ENCODE measurements at places on chromosomes 16 and 17. TPM values are rescaled to one million over a fixed set of nuclear protein-coding genes. Genes with fewer than 3 reads are reported as not detected.

- no peaks in the 10 kb centered on the region for H3K36me3 ChIP-seq
- no peak overlapping the region for H3K27ac ChIP-seq
- no peak overlapping the region for H3K4me3 ChIP-seq
Measured at GRCh38 chr16:3252967-3253366, 3.5 kb downstream of the MEFV start.

DNA sequence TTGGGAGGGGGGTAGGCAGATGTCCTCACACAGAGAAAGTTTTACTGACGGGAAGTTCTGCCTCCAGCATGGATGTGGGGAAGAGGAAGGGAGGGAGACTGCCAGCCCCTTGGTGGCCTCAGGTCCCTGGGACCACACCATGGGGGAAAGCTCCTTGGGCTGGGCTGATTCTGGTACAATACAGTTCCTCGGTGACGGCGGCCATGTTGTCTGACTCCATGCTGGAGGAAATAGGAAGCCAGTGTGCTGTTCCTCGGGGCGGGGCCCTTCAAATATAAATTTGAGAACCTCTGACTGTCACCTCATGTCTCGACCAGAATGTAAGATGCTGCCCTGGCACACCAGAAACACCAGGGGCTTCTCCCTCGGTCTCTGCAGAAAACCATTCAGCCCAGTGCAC is 66.8 kb downstream of the CNGB1 start:
- no peak overlapping the region for H3K27ac ChIP-seq
- no peaks in the 10 kb centered on the region for H3K27me3 ChIP-seq
- no peak for DNase-seq
- no peaks in the 10 kb centered on the region for H3K36me3 ChIP-seq
- H3K4me3 ChIP-seq, result no peak overlapping the region
- no peaks in the 10 kb centered on the region for H3K4me1 ChIP-seq

- H3K4me1 ChIP-seq, result no peaks in the 10 kb centered on the region
- H3K27me3 ChIP-seq, result no peaks in the 10 kb centered on the region
- no peaks in the 10 kb centered on the region for H3K36me3 ChIP-seq
- peak overlapping the region; percentile 89 for H3K27ac ChIP-seq
- DNase-seq, result peak; percentile 96
Measured at GRCh38 chr16:27202923-27203506, 311 bp upstream of the KDM8 start.

DNA sequence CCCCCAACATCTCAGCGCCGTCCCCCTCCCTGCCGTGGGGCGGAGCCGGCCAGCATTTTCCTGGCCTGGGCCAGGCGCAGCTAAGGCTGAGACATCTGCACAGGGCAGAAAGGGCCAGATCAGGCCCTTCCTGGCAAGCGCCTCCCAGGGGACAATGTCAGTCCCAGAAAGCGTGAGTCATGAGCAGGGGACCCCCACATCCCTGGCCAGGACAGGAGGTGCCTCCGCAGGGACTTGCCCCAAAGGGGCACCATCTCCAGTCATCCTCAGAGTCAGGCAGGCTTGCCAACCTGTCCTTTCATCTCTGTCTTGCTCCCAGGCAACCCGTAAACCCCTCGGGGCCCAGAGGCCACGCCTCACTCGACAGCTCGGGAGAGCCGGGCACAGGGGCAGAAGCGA is 43.2 kb downstream of the SOCS1 start:
- no peak for DNase-seq
- no peaks in the 10 kb centered on the region for H3K4me1 ChIP-seq
- H3K36me3 ChIP-seq, result no peaks in the 10 kb centered on the region
- no peaks in the 10 kb centered on the region for H3K27me3 ChIP-seq

- H3K36me3 ChIP-seq, result no peaks in the 10 kb centered on the region
- no peaks in the 10 kb centered on the region for H3K4me1 ChIP-seq
- H3K27ac ChIP-seq, result no peak overlapping the region
- no peak for DNase-seq
- no peak overlapping the region for H3K4me3 ChIP-seq
- no peaks in the 10 kb centered on the region for H3K27me3 ChIP-seq
Measured at GRCh38 chr17:72882426-72882825, 210.1 kb downstream of the SLC39A11 start.

DNA sequence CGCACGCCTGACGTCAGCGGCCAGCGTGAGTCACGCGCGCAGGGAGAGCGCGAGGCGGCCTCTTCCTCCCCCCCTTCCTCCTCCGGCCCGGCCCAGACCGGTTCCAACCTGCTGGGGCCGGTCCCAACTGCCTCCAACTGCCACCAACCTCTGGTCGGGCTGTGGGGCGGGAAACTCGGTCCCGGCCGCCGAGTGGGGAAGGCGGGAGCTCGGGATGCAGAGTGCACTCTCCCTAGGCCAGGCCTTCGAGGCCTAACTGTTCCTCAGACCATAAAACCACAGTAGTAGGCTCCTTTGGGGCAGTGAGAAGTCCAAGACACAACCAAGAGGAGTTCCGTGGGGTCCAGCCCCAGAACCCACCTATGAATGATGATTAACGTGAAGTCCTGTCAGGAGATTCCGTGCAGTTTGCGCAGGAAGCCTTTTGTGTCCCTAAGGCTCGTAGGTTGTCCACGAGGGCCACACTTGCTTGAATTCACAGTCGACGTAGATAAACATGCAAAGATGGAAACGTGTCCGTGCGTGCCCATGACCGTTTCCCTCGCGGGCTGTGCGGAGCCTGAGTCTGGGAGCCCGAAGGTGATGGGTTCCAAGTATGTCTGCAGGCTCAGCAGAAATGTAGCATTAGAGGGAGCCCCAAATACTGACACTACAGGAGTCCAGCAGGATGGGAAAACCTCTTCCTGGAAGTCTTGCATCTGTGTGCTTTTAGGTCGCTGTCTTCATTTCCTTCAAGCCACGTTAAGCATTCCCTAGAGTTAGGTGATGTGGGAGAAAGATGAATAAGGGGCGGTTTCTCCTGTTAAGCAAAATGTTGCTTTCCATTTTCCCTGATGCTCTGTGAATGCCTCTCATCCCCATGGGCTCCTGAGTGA is 647 bp downstream of the UNK start:
- H3K27me3 ChIP-seq, result no peaks in the 10 kb centered on the region
- no peaks in the 10 kb centered on the region for H3K36me3 ChIP-seq
- peak overlapping the region; percentile 63 for H3K4me3 ChIP-seq
- peak; percentile 96 for DNase-seq
- H3K4me1 ChIP-seq, result no peaks in the 10 kb centered on the region

GRCh38 chr16:1971796-1972489 is at the start of gene TBL3:
Gene TBL3 (plus strand): TSS chr16:1972053. CDS start chr16:1972165, 112 bp downstream.
- H3K36me3 ChIP-seq, result peaks cover 15% of the 10 kb centered on the region
- peak within 1 kb of the TSS; percentile 16 for H3K4me3 ChIP-seq
- no peaks in the 10 kb centered on the region for H3K27me3 ChIP-seq

DNA sequence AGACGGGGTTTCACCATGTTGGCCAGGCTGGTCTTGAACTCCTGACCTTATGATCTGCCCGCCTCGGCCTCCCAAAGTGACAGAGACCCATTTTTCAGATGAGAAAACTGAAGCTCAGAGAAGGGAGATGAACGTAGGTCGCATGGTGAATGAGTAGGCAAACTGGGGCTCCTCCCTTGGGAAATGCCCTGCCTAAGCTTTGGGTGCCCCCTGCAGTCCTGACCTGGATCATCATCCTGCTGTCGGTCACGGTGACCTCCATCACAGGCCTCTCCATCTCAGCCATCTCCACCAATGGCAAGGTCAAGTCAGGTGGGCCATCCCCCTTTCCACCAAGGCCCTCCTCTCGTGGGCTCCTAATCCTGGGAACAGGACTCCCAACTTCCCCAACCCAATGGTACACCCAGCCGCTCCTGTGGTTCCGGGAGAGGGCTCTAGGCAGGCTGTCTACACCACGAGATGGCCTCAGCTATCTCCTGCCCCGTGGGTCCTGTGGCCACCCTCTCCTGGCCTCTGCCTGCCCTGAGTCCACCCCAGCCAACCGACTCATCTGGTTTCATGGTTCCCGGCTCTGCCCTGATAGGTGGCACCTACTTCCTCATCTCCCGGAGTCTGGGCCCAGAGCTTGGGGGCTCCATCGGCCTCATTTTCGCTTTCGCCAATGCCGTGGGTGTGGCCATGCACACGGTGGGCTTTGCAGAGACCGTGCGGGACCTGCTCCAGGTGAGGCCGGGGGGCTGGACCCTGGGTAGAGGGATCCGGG is 4.7 kb downstream of the SLC12A3 start:
- H3K36me3 ChIP-seq, result no peaks in the 10 kb centered on the region
- no peak overlapping the region for H3K27ac ChIP-seq
- H3K27me3 ChIP-seq, result no peaks in the 10 kb centered on the region
- H3K4me1 ChIP-seq, result no peaks in the 10 kb centered on the region

NEUROD2 gene
- total RNA-seq, result not detected

GRCh38 chr17:7133424-7133823 is 18.8 kb upstream of the ASGR2 start:
- DNase-seq, result peak; percentile 76
- no peaks in the 10 kb centered on the region for H3K27me3 ChIP-seq
- H3K4me3 ChIP-seq, result no peak overlapping the region
- H3K27ac ChIP-seq, result no peak overlapping the region
- H3K36me3 ChIP-seq, result no peaks in the 10 kb centered on the region

DNA sequence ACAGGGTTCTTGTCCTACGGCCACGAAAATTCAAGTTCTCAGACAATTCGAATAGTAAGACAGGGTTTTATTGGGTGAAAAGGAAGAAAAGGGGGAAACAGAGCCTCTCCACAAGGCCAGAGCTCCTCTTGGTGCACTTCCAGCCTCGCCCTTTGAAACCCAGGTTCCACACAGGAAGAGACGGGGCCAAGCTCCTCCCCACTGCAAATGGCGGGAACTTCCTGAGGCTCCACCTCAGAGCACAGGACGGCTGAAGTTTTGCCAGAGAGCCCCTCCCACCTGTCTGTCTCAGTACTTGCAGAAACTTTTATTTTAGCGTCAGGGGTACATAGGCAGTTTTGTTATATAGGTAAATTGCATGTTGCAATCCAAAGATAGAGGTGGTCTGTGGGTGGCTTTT is 165.7 kb upstream of the CDH8 start:
- no peak for DNase-seq
- no peaks in the 10 kb centered on the region for H3K27me3 ChIP-seq
- H3K4me1 ChIP-seq, result no peaks in the 10 kb centered on the region
- H3K36me3 ChIP-seq, result no peaks in the 10 kb centered on the region
- no peak overlapping the region for H3K27ac ChIP-seq

CES3 gene
- total RNA-seq, result 1.0 TPM

DNA sequence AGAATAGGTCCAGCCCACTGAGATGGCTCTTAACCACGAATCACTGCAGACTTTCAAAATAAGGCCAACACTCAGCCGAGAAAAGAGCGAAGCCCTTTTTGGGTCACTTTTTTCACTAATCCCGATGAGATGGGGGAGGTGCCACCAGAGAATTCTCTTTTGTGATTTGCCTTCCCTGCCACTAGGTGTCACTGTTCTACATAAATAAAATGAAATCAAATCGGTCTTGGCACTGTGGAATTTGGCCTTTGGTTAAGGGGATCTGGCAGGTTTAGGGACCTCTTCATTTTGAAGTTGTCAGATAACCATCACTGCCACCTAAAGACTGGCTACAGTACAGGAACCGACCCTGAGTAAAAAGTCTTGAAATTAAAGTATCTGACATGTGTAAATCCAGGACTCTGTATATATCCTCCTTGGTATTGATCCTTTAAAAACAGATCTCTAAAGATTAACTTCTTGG is 147.0 kb downstream of the HS3ST4 start:
- no peaks in the 10 kb centered on the region for H3K4me1 ChIP-seq
- no peak for DNase-seq
- H3K4me3 ChIP-seq, result no peak overlapping the region
- no peaks in the 10 kb centered on the region for H3K36me3 ChIP-seq

SLC12A3 gene
- not detected for total RNA-seq

DNA sequence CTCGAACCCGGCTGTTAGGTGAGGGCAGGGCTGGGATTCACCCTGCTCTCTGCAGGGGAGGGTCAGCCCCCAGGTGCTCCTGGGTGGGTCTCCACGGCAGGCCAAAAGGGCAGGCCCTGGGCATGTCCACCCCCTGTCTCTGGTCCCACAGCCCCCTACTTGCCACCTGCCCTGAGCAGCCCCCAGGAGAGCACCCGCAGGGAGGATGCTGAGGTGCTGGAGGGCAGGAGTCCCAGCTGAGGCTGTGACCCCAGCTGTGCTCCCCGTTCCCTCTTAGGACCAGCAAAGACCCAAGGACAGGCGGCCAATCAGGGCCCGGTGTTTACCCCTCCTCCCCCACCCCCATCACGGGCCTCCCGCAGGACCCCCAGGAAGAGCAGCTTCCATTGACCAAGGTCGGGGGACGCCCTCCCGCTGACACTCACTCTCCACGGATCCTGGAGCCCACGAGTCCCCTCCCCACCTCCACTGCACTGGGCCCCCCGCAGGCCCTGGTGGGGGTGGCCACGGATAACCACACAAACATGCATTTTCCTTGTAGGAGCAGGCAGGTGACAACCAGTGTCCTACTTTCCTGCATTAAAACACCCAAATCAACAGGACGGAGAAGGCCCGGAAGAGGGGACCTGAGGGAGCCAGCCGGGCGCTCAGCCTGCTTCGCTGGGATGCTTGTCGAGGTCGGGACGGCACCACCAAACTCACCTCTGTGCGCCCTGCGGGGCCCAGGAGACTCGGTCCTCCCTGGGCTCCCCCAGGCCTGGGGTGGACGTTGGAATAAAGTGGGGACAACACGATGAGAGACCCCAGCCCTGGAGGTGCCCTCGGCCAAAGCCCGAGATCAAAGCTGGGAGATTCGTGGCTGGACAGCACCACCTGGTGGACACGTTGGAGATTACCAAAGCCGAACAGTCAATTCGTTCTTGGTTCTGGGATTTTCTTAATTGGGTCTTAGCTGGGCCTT is 22.5 kb upstream of the ENPP7 start:
- no peaks in the 10 kb centered on the region for H3K4me1 ChIP-seq
- H3K4me3 ChIP-seq, result no peak overlapping the region
- no peaks in the 10 kb centered on the region for H3K36me3 ChIP-seq
- H3K27me3 ChIP-seq, result no peaks in the 10 kb centered on the region

DNA sequence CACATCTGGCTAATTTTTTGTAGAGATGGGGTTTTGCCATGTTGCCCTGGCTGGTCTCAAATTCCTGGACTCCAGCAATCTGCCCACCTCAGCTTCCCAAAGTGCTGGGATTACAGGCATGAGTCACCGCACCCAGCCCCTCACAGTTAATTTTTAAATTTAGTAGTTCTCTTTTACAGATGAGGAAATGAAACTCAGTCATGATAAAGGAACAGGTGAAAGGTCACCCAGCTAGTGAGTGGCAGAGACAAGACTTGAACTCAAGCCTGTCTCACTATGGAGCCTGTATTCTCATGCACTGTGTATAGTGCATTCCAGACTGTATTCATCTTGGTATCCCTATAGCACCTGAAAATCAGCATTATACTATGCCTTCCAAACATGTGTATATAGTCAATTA is 77.1 kb upstream of the WSB1 start:
- H3K4me3 ChIP-seq, result no peak overlapping the region
- H3K4me1 ChIP-seq, result no peaks in the 10 kb centered on the region
- DNase-seq, result no peak
- H3K27ac ChIP-seq, result no peak overlapping the region
- H3K27me3 ChIP-seq, result no peaks in the 10 kb centered on the region

GRCh38 chr16:69564845-69565670 is 708 bp upstream of the NFAT5 start:
- H3K27me3 ChIP-seq, result no peaks in the 10 kb centered on the region
- H3K4me1 ChIP-seq, result no peaks in the 10 kb centered on the region
- H3K36me3 ChIP-seq, result no peaks in the 10 kb centered on the region

All from aorta (tissue), 5 donors.